Type B pancreatic cell (in vitro differentiated cells): ENCODE measurements at places on chromosomes 6 and 20.

DNA sequence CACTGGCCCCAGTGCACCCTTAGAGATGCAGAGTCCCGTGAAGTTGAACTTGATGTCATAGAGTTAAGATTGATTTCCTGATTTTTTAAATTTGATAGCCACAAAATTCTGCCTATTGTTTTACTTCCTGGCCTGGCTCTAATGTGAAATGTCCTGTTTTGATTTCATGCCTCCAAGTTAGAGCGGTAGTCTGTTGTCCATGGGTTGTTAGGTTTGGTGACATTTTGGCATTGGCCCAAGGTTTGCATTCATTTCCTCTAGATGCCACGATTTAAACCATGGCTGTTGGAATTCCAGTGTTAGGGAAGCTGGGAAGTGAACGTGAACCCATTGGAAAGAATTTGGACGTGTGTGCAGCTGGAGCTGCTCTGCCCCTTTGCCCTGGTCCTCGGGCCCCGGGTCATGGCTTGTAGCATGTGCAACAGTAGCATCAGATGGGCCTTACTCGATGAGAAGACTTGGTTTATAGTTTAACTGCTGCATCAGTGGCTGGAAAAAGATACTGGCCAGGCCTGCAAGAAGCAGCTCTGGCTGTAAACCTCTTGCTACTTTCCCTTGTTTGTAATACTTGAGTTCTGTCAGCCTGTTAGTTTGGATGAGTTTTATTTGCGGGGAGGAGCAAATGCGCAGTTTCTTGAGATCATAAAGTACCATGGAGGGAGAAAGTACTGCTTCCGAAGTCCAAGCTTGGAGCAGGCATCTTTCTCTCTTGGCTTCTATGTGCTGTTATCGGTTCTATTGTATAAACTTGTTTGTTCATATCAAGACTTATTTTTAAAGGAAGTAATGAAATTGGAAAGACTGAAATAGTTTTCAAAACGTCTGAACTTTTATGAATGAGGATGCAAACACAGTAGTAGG is 121.4 kb upstream of the CLDN20 start:
- DNase-seq, result no peak

- no peak for DNase-seq
Observed at GRCh38 chr6:170505306-170505705, 47.8 kb downstream of the PSMB1 start.

GRCh38 chr6:117958536-117958935 is 51.5 kb downstream of the SLC35F1 start:
- no peak for DNase-seq

DNA sequence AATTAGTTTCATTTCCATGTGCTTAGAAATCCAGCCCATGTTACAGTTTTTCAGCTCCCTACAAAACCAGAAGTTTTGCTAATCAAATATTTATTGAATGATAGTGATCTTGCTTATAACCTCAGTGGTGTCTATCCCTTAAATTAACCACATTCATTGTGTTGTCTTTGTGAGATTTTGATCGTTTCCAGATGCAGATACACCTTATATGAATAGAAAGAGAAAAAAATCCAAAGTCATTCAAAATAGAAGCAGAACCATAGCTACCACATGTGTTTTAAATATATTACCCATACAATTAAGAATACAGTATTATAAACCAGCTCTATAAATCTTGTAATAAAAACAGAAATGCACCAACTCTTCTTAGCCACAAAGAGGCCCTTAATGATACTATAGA is 60.6 kb upstream of the RREB1 start:
- no peak for DNase-seq

DNA sequence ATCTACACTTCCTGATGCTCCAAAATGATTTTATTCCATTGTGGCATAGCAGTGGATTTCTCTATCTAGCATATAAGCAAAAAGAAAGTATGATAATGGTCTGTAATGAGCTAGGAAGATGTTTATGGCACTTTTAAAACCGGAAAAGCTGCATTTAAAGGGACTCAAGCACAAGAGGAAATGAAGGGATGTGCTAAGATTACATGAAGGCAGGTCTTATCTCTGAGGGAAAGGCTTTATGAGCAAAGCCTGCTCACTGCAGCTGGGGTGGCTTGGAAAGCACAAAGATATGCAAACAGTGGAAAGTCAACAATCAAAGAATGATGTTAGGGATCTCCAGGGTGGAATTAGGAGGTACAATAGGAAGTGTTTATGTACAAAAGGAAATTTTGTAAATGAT is 138.2 kb downstream of the TENT5A start:
- no peak for DNase-seq

DNA sequence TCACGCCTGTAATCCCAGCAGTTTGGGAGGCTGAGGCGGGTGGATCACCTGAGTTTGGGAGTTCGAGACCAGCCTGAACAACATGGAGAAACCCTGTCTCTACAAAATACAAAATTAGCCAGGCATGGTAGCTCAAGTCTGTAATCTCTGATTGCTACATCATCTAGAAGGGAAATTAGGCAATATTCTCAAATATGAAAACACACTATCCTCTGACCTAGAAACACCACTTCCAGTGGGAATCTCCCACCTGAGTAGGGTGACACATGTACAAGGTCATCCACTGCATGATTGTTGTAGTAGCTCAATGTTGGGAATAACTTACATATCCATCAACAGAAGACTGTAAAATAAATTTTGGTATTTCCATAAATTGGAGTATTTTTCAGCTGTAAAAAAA is 19.1 kb upstream of the SIRPD start:
- DNase-seq, result no peak

DNA sequence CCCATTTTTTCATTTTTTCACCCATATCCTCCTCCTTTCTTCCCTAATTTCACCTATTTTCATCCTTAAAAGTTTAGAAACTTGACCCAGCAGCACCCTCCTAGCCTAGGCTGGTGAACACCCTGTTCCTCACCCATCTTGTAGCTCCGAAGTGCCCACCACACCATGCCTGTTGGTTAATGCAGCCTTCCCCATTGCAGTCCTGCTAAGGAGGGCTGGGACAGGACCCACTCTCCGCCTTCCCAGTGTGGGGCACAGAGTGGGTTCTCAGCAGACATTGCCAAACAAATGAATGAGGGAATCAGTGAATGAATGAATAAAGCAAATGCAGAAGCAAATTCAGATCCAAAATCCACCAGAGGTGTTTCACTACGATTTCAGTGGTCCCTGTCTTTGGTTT is 45.7 kb downstream of the CTCFL start:
- DNase-seq, result no peak

- peak; percentile 64 for DNase-seq
Observed at GRCh38 chr6:170128811-170129681, 161.8 kb downstream of the DLL1 start.

DNA sequence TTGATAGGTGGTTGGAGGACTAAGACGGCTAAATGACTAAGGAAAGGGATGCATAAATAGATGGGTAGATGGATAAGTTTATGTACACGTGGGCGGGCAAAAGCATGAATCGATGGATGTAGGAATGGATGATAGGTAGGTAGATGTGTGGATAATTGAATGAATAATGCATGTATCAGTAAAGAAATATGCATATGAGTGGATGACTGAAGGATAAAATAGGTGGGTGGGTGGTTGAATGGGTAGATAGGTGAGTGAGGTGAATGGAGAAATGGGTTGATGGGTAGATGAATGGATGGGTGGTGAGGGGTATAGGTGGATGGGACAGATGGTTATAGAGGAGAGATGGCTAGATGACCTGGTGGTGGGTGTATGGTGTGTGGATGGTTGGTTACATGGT is 20.2 kb downstream of the SLC12A5 start:
- no peak for DNase-seq

DNA sequence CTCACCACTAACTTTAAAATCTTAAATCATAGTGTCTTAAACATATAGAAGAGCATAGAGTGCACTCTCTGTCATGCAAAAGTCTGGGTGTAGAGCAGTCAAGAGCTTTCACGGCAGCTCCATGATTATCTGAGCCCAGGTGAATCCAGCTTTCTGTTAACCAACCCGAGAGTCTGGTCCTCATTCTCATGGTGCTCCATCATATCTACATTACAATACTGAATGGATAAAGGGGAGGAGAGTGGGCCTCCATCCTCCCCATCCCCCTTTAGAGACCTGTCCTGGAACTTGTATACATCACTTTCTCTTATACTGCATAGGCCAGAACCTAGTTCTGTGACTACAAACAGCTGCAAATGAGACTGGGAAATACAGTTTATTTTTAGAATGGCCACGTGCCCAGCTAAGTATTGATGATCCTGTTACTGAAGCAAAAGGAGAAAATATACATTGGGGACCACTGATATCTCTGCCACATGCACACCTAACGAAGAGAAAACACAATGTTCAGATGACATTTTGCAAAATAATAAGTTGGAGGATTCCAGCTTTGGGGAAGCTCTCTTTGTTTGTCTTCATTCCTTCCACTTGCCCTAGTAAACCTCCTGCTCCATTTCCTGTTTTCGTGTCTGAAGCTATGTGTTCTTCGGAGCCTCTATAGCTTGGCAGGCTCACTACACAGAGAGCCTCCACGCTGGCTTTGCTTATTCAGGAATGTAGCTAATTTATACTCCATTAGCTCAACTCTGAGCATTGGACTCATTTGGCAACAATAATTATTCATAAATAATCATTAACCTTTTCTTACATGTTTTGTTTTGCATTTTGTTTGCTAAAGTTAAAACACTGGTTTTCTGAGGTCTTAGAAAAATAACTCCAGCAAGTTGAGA is 110.1 kb downstream of the IYD start:
- no peak for DNase-seq

DNA sequence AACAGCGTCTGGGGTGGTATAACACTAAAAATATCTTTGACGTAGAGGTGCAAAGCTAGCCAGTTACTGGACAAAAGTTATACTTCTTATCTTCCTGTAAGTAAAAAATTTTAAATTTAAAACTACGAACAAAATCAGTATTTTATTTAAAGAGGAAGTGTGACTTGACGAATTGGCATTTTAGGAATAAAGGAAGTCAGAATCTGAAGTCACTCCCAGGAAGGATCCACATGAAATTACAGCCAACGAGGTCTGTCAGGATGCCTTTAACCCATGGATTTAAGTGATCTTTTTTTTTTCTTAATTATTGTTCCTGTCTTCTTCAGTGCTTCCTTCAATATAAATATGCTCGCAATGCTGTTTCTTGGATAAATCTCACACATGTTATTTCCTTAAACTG is 27.2 kb upstream of the SNX9 start:
- DNase-seq, result no peak

DNA sequence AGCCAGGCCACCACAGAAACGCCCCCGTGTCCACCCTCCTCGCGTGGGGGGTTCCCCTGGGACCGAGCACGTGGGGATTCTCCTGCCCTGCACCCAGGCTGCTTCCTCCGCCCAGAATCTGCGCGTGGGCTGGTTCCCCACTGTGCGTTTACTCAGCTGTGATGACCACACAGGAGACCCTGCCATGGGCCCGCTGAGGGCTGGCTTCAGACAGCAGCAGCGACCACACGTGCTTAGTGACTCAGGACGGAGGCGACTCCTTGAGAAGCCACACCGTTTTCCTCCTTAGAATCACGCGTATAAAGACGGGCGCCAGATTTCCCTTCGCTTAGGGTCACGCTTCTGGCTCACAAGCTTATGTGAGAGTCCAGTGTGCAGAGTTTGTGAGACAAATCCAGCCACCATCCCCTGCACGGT is 63.9 kb upstream of the PDE10A start:
- DNase-seq, result peak; percentile 58

GRCh38 chr20:40893610-40894236 is 134.9 kb upstream of the TOP1 start:
- DNase-seq, result no peak

DNA sequence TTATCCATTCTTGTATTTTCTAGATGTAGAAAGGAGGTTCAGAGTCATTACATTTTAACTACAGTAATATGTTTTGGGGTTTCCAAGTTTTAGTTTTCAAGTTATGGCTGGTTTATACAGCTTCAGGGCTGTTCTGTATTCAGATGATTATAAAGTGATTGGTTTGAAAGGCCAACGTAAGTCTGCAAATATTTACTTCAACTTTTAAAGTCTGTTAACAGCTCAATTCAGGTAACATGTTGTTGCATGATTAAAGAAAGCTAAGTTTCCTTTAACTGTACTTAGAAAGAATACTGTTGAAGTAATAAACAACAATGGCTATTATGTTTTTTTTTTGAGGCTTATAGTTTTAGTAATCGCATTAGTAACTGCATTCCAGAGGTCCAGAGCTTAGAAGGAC is 22.8 kb upstream of the GCLC start:
- no peak for DNase-seq

DNA sequence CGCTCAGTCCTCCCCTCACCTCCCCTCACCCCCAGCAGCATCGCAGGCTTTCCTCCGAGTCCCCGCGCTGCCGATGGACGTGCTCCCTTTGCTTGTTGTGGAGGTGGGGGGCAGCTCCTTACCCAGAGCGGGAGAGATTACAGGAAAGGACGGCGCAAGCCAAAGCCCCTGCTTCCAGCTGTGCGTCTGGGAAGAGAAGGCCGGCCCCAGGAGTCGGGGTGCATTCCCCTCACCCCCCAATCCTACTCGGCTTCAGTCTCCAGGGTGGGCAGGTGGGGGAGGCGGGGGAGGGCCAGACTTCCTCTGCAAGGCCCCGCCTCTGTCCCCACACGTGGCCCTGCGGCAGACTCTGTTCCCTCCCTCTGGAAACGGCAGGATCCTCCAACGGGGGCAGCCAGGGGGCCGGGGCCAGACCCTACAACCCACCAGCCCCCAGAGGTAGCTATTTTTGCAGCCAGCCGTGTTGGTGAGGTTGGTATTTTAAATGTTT is 43.6 kb downstream of the NTSR1 start:
- DNase-seq, result no peak

DNA sequence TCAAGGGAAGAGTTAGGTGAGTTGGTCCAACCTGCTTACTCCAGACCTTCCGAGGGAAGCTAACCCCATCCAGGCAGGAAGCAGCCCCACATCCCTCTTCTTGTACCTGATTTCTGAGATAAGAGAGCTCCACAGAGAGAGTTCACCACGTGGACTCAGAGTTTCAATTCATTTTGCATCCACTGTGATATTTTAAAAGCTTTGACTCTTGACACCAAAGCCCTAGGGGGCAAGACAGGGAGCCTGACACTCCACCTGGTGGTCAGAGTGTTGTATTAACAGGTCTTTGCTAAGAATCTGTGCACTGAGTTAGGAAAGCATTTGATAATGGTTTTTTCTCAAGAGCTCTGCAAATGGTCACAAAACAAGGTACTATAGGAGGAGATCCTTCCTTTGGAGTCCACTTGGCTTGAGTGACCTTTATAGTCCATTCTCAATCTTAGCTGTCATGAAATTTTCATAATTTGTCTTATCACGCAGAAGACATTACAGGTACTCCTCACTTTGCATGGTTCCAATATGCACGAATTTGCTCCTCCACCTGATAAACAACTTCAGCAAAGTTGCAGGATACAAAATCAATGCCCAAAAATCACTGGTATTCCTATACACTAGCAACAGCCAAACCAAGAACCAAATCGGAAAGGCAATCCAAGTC is 56.2 kb upstream of the RIPOR2 start:
- no peak for DNase-seq

- no peak for DNase-seq
Observed at GRCh38 chr20:41422953-41423352, 56.3 kb upstream of the EMILIN3 start.
